T-helper 9 cell (primary cell): ENCODE measurements at places on chromosomes 5 and 9.

GRCh38 chr5:89573345-89573744 is 690.4 kb upstream of the MEF2C start:
- no peak for DNase-seq

- DNase-seq, result no peak
Measured at GRCh38 chr9:1916655-1917054, 98.5 kb upstream of the SMARCA2 start.

DNA sequence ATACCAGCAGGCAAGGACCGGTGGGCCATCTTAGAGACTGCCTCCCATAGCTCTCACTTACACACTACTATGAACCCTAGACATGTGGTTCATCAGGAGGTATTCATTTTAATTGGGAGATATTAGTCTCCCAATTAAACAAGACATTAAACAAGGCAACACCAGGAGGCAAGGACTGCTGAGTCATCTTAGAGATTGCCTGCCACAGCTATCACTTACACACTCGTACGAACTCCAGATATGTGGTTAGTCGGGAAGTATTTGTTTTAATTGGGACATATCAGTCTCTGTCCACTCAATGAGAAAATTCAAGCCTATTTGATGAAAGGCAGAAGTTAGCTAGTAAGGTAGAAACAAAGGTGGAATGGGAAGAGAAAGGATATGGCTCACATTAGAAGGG is 343.9 kb downstream of the NFIB start:
- no peak for DNase-seq

GRCh38 chr5:151471276-151471675 is 23.9 kb downstream of the SLC36A1 start:
- no peak for DNase-seq

DNA sequence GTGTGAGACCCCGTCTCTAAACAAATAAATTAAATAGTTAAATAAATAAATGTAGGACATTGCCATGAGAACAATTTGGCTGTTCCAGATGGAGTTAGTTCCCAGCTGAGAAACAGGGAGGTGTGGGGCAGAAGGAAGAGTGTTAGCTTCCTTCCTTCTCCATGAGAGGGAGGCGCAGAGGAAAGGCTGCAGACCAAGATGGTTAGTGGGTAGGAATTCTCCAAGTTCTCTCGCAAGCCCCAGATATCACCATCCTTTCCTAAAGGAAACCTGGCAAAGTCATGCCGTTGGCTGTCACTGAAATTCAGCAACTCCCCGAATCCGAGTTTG is 33.1 kb upstream of the RAB14 start:
- no peak for DNase-seq

- DNase-seq, result no peak
Measured at GRCh38 chr9:124120272-124120671, 108.7 kb downstream of the LHX2 start.

- no peak for DNase-seq
Measured at GRCh38 chr5:132681476-132681831, 7.7 kb downstream of the IL4 start.

DNA sequence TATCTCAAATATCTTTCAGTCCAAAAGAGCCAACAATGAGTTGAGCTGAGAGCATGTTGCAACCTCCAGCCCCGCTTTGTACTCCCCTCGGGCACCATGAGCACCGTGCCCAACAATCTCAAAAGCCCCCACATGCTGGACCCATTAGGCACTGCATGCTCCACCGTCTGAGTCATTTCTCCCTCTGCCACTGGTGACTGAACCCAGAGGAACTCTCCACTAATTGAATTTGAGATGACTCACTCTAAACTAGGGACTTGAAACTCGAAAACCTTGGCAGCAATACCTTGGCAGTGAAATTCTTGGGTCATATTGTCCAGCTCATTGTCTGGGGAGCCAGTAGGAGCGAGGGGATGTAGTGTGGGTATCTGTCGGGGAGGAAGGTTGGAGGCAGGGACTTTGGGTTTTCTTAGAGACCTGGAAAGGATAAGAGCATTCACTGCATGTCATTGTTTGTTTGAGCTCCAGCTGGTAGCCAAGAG is 49.9 kb upstream of the SLIT3 start:
- DNase-seq, result no peak

DNA sequence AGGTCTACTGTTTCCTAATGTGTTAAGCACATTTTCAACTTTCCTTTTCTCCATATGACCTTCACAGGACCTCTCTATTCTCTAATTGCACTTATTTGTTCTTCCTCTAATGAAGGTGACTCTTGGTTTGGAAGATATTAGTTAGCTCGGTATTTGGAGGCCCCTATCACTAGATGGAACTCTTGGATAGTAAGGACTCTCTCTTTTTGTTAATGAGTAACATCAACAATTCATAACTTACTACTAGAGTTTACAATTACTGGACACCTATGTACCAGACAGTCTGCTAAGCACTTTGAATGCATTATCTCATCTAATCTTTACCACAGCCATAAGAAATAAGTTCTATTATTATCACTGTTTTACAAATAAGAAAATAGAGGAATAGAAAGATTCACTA is 23.4 kb upstream of the PAM start:
- no peak for DNase-seq

DNA sequence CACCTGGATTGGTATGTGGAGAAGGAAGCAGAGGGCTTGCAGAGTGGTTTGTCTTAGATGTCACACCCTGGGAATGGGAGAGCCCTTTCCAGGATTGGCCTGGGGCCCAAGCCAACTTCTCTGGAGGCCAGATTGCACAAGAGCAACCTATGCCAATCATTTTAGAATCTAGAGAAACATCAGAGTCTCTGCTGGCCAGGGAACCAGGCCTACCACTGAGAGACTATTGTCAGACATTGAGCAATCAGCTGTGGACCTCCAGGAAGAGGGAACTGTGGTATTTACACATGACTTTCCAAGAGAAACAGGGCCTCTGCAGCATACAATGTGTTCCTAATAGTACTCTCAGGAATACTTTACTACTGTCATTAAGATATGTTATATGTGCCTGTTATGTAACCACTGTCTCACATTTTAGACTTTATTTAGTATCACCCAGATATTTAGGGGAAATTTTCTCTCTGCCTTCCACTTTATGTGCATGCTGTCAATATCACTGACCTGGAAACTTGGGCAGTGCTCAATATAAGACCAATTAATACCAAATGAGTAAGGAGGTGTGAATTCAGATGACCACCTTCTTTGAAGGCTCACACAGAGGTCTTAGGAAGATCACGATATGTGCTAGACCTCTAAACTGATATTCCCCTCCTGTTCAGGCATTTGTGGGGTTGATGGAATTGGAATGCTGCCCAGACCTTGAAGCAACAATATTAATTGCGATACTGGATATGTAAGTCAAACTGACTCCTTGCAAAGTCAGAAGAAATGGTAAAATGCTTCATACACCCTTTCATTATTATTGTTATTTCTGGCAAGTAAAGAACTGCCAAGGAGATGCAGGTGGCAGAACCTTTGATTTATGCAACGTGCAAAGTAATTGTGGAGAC is 20.5 kb upstream of the CCL28 start:
- no peak for DNase-seq

- no peak for DNase-seq
Measured at GRCh38 chr9:92745331-92745730, 19.3 kb downstream of the BICD2 start.

GRCh38 chr5:147708708-147709107 is 73.8 kb downstream of the JAKMIP2 start:
- DNase-seq, result no peak

DNA sequence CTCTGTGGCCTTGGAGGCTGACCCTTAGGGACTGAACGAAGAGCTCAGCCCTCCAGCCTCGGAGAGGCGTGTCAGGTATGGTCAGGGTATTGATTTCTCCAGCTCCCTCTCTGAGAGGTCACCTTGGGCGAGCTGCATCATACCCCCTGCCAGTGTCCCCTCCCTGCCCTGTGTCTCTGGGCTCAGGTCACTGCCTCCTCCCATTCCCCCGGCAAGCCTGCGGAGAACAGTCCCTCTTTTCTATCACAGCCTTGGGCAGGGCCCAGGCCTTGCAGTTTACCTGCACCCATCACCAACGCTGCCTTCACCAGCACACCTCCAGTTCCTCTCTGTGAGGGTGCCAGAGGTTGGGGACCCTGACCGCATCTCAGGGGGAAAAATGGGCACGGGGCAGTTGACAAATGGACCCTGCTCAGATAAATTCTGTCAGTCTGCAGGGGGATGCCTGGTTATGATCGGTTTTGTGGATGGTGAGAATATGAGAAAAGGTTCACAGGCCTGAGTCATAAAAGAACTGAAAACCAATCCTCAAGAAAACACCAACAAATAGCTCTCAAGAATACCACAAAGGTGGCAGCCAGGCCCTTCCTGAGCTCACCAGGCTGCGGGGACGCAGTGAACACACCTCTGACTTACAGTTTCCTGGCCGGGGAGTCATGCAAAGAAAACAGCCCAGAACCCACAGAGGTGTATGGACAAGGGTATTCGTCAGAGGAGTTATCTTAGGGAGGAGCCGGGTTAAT is 24.7 kb upstream of the RXRA start:
- DNase-seq, result peak; percentile 27

DNA sequence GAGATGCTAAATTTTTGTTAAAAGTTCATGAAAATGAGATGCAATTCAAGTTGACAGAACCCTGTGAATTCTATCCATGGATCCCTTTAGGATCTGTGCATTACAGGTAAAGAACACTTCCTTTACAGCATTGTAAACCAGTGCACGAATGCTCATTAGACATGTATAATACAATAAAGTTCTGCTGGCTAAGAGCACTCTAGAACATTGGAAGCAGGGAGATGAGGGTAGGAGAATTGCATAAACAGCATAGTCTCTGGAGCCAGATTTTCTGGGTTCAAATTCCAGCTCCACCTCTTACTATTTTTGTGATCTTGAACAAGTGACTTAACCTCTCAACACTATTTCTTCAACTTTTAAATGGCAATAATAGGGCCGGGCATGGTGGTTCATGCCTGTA is 300.2 kb downstream of the NTRK2 start:
- no peak for DNase-seq

DNA sequence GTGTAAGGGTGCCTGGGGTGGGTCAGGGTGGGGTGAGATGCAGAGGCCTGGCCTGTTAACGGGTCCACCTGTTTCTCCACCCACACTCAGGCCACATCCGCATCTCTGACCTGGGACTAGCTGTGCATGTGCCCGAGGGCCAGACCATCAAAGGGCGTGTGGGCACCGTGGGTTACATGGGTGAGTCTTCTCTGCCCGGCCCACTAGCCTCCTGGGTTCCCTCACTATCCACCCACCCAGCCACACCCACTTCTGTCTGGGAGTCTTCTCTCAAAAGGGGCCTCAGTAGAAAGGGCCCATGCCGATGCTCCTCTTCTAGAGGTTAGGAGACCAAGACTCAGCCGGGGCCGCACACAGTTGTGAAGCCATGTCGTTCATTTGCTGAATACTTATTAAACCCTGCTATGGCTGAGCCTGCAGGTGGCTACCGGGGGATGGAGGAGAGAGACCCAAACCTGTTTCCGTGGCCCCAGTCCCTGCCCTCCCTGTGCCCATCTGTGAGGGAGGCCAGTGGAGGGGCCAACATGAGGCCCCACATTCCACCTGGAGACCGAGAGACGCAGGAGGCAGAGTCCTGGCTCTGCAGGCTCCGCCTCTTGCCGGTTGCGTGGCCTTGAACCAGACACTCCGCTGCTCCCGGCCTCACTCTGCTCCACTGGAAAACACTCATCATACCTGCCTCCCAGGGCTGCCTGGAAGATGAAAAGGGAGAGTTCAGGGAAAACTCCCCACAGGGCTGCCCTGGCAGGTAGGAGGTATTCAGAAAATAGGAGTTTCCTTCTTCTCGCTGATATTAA is 8.7 kb downstream of the GRK6 start:
- no peak for DNase-seq

DNA sequence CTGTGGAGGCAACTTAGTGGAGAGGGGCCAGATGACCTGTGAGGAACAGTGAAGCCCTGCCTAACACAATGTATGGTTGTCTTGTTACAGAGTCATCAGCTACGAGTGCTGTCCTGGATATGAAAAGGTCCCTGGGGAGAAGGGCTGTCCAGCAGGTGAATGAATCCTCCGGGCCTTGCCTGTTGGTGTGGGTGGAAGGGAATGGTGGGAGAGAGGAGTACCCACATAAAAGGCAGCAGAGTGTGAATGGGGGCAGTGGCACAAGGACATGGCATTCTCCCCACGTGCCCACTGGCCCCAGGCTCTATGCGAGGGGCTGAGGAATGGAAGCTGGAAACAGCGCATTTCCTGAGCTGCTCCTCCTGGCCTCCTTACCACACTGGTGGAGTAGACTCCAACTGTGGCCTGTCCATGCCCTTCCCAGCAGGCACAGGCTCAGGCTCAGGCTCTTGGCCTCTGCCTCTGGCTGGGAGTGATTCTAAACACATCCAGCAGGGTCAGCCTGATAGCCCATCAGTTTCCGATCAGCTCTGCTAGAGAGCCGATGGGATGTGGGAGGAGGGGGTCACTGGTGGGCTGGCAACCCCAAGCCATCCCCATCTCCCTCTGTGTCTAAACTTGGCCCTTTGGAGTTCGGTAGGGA is 15.3 kb downstream of the TGFBI start:
- no peak for DNase-seq

DNA sequence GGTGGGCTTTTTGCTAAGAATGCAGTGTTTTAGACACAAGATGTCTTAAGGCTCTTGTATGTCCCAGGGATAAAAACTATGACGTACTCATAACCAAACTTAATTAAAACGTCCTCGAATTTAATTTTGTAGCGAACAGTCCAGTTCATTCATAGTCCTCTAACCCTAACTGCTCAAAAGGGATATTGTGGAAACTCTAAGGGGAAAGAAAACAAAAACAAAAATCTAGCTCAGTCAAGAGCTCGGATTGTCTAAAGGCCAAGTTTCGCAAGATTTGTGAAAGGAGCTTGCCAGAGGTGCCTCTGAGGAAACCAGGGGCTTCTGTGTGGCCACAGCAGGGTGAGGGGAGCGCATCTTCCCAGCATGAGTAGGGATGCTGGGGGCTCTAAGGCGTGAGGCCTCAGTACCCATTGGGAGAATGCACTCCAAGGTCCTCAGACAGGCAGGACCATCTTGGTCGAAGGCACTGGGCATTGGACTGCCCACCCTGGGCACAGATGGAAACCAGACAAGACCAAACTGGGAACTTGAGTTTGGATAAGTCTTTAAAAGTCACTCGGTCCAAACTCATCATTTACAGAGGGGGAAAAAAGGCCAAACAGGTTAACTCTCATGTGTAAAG is 71.8 kb downstream of the PRRT1B start:
- no peak for DNase-seq

DNA sequence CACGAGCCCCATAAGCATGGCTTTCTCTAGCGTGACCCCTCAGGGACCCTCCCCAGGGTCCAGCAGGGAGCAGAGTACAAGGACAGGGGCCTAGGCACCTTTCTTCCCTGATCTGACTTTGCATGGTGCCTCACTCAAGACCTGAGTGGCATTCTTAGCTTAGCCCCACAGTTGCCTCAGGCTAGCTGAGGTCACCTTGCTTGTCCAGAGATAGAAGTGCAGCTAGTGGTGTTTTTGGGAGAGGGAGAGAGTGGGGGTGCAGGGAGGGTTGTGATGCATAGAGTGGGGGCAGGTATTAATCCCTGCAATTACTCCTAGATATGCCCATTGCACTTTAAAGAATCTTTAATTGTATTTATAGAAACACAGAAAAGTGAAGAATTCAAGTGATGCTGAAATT is 8.4 kb upstream of the TRIO start:
- no peak for DNase-seq
